ENCODE measurements at places on chromosomes 2 and 18. TPM values are rescaled to one million over a fixed set of nuclear protein-coding genes. Genes with fewer than 3 reads are reported as not detected.

DNA sequence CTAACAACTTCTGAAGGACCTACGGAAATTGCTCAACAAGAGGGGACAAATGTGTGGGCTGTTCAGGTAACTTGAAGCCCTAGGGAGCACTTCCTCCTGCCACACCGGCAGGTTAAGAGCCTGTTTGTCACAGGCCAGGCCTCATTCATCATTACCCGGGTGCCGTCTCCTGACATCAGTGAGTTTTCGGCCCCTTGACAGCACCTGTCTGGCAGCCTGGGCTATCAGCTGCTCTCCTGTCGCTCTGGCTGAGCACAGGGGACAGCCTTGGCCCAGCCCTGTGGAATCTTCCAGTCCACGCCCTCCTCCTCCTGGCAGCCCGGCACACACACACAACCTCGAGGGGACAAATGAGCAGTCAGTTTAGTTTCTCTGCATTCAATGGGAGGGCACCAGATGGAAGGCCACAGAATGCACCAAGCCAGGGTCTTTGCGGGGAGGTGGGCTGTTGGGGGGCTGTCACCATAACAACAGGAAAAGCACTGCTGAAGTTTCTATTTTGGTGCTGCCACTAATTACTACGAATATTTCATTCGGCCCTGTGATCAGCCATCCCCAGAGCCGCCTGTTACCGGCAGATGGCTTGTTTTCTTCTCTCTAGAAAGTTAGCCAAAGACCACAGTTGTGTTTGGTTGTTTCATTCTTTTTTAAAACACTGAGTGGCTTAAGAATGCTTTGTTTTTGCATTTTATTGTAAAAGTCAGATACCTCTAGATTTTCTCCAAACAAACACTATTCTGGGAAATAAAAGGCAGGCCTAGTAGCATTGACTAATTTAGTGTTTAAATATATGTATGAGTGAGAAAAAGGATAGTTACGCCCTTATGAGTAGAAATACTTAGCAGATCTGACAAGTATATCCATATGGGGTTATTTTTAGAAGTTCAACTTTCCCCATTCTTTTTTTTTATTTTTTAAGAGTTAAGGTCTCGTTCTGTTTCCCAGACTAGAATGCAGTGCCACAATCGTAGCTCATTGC is 189.9 kb upstream of the NDUFV2 start:
- DNase-seq, result no peak

Gene FASTKD2
- total RNA-seq, result 47.1 TPM

GRCh38 chr18:35463827-35464226 is 33.9 kb downstream of the INO80C start:
- no peak for DNase-seq

GRCh38 chr18:12296087-12296403 is 12.0 kb upstream of the TUBB6 start:
- DNase-seq, result peak; percentile 90

Gene BAZ2B
- total RNA-seq, result 5.9 TPM

- DNase-seq, result no peak
Observed at GRCh38 chr18:56787390-56787789, 136.2 kb downstream of the WDR7 start.

Gene CRYGD
- total RNA-seq, result not detected

All from HT1080 (cell line).